ENCODE measurements at places on chromosomes 5 and 9.
A peak's percentile ranks its signal among the peaks of the same experiment; 100 is the strongest.

GRCh38 chr5:164300295-164300694 is 794.9 kb downstream of the MAT2B start:
- no peak for DNase-seq

DNA sequence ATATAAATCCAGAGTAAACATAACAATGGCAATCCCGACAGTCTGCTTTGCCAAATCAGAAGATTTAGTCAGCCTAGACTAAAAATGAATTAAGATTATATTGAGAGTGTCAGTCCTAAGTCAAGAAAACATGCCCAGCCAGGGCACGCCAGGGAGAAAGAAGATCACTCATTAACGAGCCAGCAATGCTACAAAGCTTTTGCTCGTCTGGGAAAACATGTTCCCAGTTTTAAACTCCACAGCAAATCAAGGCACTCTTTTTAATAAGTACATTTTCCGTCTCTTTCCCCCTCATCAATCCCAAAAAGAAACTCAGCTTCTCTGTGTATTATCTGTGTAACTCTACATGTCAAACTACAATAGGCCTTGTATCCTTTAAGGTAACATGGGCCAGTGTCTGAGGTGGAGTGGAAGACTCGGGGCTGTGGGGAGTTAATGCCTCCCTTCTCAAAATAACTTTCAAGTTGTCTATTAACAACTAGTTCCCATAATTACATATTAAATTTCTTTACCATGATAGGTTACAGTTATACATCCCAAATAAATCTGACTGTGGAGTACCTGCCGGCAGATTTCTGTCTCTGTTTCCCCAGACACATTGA is 40.9 kb downstream of the NFIB start:
- DNase-seq = no peak

DNA sequence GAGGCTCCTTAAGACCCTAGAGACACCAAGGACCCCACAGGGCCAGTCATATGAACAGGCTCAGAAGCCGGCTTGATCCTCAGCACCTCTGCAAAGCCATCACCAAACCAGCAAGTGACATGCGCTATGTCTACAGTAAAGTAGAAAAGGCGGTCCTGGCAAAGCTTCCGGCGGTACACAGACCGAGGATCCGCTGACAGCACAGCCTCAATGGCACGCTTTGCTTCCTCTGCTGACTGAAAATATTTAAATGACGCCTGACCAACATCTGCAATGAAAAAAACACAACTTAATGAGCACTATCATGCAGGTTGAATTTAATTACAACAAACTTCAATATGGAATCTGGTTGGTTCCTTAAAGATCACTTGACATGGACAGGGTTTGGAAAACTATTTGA is 17.6 kb downstream of the TRMO start:
- DNase-seq = no peak

- DNase-seq = no peak
Observed at GRCh38 chr5:72468606-72469005, 38.6 kb downstream of the ZNF366 start.

DNA sequence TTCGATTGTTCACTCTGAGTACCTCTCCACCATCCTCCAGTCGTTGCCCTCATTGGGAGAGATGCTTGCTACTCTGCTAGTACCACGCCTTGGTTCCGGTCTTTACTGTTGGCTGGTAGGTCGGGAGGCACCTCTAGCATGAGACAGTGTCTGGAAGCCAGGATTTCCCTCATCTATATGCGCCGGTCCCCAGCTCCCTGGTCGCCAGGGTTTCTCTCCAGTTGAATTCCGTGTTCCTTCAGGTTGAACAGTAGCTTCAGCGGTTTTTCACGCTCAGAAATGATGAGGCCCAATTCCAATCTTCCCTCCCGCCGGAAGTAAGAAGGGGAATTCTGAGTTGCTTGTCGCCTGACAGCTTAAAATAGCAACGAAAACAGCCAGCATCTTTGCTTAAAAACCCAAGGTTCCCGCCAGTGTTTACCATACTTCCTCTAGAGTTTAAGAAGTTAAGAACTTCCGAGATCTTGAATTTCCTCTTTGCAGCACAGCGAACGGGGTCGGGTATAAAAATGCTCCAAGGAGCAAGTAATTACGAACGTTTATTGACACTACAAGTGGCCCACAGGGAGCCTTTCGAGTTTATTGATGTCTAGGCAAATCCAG is 1.3 kb upstream of the ST8SIA4 start:
- no peak for DNase-seq

DNA sequence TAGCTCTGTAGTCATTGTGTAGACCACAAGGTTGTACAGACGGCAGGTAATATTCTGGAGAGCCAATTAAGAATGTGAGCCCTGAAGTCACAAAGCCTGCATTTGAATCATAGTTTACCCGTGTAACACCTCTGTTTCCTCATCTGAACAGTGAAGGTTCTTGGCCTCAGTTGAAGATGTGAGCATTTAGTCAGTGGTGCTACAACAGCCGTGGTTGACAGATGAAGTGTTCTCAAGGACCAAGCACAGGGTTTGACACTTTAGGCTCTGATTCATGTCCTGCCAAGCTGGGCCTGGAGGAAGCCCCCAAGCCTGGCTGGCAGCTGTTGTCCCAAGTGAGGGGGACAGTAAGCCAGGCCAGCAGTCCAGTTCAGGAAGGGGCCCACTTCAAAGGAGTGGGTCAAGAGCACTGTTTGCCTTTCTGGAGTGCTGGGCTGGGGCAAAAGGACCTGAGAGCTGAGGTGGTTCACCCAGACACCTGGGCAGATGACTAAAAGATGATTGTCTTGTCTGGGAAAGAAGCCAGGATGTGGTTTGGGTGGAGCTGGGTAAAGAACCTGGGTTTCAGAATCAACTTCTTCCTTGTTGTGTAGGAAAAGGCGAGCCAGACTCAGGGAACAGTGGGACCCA is 20.7 kb downstream of the FAXDC2 start:
- DNase-seq = no peak

DNA sequence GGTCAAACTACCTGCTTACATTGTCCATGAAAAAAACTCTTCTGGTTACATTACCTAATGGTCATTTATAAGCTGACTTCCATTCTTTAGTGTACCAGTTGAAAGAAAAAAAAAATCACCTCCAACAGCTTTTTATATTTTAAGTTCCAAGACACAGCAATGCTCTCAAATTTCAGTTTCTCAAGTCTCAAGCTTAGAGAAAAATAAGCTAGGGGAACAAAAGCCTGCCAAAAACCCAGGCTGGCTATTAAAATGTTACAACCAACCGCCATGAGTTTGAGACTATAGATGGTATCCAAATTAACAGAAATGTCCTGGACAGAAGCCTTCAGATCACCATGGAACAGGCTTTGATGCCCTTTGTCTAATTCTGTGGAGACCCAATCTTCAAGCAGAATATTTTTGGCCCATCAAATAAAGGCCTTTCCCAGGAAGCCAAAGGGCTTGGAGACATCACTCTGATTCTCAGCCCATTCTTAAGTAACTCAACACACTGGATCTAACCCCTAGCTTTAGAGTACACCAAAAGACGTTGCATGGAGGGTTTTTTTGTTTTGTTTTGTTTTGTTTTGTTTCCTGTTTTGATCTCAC is 343.7 kb downstream of the GLIS3 start:
- no peak for DNase-seq

- peak; percentile 74 for DNase-seq
Observed at GRCh38 chr5:132238169-132238744, 10.6 kb upstream of the P4HA2 start.

DNA sequence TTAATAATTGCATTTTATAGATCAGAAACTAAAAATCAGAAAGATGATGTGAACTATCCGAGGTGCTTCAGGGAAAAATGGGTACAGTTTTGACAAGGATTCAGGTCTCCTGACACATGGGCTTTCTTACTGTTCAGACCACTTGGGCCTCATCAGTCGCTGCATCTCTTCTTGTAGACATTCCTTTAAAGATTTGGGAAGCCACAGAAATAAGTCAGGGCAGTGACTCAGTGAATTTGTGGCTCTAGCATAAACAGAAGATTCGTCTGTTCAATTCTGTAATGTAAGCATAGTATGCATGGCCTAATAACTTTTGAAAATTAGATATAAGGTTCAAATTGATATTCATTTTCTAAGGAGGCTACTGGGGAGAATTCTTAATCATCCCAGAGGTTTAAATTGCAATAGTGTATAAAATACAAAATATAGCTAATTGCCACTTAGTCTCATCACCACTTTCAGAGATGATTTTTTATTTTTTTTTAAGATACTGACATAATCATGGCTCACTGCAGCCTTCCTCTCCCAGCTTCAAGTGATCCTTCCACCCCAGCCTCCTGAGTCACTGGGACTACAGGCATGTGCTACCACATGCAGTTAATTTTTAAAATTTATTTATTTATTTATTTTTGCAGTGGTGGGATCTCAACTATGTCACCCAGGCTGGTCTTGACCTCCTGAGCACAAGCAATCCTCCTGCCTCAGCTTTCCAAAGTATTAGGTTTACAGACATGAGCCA is 48.9 kb downstream of the RASEF start:
- no peak for DNase-seq

DNA sequence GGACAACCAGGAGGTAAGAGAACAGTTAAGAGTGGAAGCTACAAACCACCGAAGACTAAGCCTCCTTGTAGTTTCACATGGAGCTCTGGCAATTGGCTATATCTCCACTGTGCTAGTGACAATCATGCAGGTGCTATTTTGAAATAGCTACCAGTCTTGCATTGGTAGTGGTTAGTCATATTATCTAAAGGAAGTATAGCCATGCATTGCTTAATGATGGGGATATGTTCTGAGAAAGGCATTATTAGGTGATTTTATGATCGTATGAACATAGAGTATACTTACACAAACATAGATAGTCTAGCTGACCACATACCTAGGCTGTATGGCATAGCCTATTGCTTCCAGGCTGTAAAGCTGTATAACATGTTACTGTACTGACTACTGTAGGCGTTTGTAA is 28.4 kb downstream of the HSDL2 start:
- no peak for DNase-seq

- DNase-seq = no peak
Observed at GRCh38 chr9:92180669-92181181, 65.5 kb upstream of the SPTLC1 start.

GRCh38 chr5:140598836-140599235 is 34.1 kb downstream of the CD14 start:
- no peak for DNase-seq

GRCh38 chr9:113746486-113746885 is 129.6 kb upstream of the ZNF618 start:
- DNase-seq = no peak

DNA sequence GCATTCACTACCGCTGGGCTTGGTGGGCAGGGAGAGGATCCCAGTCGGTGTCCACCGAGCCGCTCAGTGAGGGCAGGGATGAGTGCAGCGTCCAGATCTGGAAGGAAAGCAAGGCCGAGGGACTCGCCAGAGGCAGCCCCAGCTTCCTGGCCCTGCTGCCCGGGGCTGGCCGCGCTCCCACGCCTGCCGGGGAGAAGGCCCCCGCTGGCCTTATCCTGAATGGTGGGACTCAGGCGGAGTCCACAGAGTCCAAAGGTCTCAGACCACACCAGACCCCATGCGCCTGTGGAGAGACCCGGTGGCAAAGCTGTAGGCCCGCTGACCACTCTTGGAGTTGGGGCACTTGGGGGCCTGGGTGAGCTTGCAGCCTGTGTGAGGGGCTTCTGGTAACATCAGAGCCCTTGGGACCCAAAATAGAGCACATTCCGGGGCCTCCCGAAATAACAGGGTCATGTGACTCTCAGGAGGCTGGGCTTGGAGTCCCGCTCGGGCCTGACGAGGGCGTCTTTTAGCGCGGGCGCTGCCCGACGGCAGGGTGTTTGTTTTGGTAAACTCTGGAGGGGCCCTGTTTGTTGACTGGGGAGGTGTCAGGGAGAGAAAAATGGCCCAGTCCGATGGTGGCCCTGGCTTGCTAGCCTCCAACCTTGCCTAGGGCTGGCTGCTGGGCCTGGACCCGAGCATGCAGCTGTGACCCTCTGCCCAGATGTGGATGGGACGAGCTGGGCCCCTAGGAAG is 2.8 kb downstream of the RXRA start:
- DNase-seq = no peak

DNA sequence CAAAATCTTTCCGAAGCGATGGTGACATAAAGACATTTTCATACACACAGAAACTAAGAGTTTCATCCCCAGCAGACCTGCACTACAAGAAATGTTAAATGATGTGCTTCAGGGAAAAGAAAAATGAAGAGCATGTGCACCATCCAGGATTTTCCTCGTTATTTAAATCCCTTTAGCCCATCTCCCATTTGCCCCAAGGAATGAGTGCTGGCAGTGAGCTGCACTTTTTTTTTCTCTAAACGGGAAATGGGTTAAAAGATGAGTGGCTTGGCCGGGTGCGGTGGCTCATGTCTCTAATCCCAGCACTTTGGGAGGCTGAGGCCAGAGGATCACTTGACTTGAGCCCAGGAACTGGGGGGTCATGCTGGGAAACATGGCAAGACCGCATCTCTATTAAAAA is 6.8 kb upstream of the LRRC14B start:
- no peak for DNase-seq

DNA sequence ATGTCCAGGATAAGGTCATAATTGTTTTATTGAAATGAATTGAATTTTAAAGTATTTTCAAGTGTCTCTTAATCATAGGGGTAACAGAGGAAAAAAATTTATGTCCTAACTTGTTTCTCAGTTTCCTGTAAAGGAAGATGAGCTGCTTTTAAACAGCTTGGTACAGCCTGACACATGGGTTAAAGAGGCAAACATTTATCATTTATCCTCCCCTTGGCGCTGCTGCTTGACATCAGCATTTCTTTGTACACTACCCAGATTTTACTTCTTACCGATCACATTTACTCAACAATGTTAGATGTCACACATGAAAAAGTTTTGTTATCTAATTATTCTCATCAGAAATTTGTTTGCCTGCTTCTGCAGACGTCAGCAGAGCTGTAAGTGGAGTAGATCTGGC is 79.4 kb upstream of the CTSL start:
- no peak for DNase-seq

DNA sequence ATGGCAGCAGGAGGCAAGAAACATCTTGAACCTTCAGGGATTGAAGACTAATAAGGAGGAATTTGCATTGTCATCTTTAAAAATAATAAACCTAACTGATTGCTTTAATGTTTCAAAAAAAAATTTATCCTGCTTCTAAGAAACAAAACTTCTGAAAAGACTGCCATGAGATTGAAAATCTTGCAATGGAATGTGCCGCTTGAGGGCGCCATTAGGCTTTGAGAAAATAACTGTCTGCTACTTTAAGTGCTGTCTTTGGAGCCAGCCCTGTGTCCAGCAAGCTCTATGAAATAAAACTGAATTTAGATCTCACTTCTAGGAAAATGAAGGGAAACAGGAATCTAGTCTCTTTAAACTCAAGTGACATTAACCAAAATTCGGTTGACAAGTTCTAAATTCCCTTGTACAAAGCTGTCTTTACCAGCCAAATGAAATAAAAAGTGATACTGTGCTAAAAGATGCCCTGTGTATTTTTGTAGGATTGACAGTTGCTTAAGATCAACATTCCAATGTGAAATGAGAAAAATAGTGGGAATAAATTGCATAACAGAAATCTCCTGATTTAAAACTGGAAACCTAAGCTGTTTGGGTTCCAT is 79.4 kb downstream of the ESM1 start:
- DNase-seq = peak; percentile 57

- DNase-seq = no peak
Observed at GRCh38 chr5:81251922-81252321, 18.8 kb downstream of the CKMT2 start.
